Hepatocyte (in vitro differentiated cells): ENCODE measurements at places on chromosomes 16 and 17.
A peak's percentile ranks its signal among the peaks of the same experiment; 100 is the strongest.

- DNase-seq, result peak; percentile 64
Observed at GRCh38 chr16:2514333-2515179, 804 bp downstream of the ATP6V0C start.

DNA sequence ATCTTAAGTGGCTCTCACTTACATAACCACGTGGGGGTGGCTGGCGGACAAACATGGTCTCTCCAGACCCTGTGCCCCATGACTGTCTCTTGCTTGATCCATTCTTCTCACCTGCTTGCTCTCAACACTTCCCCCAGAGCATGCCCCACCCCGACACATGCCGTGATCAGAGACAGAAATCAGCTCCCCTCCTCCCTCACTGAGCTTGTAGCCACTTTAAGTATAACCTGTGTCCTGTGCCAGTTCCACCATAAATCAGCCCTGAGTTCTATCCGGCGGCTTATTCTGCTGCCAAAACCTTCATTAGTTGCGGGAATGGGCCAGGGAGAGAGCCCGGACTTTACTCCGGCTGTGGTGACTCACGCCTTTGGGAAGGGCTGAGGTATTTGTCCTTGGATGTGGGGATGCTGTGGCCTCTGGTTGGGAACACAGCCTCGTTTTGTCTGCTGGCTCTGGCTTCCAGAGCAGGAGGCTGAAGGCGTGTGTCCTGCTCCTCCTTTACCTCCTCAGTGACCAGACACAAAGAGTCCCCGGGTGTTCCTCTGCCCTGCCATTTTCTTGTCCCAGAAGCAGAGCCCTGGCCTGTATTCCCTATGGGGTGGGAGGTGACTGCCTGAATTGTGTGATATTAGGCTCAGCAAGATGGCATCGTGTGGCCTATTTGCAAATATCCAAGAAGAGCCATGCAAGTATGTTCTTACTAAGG lies 21.1 kb downstream of the ANKRD40 start:
- peak; percentile 87 for DNase-seq

DNA sequence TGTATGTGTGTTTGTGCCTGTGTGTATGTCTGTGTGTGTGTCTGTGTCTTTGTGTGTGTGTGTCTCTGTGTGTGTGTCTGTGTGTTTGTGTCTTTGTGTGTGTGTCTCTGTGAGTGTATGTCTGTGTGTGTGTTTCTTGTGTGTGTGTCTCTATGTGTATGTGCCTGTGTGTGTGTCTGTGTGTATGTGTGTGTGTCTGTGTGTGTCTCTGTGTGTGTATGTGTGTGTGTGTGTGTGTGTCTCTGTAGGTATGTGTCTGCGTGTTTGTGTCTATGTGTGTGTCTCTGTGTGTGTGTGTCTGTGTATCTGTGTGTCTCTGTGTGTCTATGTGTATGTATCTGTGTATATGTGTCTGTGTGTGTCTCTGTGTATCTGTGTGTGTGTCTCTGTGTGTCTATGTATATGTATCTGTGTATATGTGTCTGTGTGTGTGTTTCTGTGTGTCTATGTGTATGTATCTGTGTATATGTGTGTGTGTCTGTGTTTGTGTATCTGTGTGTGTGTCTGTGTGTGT lies 70.2 kb downstream of the USP43 start:
- no peak for DNase-seq

GRCh38 chr17:76085066-76085730 lies 6.2 kb downstream of the ZACN start:
- no peak for DNase-seq
